ENCODE measurements at places on chromosomes 3 and 15. TPM values are rescaled to one million over a fixed set of nuclear protein-coding genes. Genes with fewer than 3 reads are reported as not detected.

The MOBP gene
- not detected for total RNA-seq

DNA sequence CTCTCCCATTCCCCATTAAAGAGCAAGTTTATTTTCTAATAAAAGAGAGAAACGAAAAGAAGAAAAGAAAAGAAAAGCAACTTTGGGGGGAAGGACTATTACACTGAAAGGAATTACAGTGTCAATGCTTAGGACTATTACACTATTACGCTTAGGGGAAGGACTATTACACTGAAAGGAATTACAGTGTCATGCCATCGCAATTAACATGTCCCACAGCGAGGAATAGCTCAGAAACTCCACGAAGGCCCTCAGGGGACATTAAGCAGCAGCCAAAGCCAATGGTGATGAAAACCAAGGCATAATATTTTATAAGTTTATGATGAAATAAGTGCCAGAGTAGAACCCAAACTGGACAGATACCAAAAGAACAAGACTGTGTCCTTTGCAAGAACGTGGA is 22.1 kb upstream of the DET1 start:
- no peak for DNase-seq
- H3K36me3 ChIP-seq = no peaks in the 10 kb centered on the region
- H3K27me3 ChIP-seq = no peaks in the 10 kb centered on the region
- peaks cover 22% of the 10 kb centered on the region for H3K4me1 ChIP-seq
- no peak overlapping the region for H3K4me3 ChIP-seq

The IL5RA gene
- not detected for total RNA-seq

- no peaks in the 10 kb centered on the region for H3K36me3 ChIP-seq
- no peak overlapping the region for H3K27ac ChIP-seq
- H3K4me1 ChIP-seq = no peaks in the 10 kb centered on the region
- DNase-seq = no peak
- no peak overlapping the region for H3K4me3 ChIP-seq
Observed at GRCh38 chr3:112477891-112478290, 21.4 kb downstream of the BTLA start.

DNA sequence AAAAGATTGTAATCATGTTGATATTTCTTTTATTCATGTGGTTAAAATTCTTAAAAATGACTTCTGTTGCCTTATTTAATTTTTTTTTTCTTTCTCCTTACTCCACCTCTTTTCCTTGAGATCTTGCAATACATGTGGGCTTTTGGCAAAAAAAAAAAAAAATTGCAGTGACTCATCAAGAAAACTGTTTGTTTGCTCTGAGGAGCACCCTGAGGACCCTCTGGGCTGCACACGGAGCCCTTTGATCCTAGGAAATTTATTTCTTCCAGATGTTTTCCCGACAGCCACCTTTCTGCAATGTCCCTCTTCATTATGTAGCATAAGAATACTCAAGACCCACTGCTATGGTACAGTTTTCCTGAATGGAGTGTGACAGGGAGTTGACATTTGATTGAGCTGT is 371.7 kb downstream of the ZBTB20 start:
- peaks cover 5% of the 10 kb centered on the region for H3K4me1 ChIP-seq
- H3K36me3 ChIP-seq = no peaks in the 10 kb centered on the region
- H3K4me3 ChIP-seq = no peak overlapping the region
- DNase-seq = no peak

GRCh38 chr3:126128504-126129397 is 44.8 kb upstream of the SLC41A3 start:
- H3K4me1 ChIP-seq = no peaks in the 10 kb centered on the region
- no peak overlapping the region for H3K27ac ChIP-seq
- H3K27me3 ChIP-seq = no peaks in the 10 kb centered on the region
- H3K36me3 ChIP-seq = no peaks in the 10 kb centered on the region
- DNase-seq = peak; percentile 2

GRCh38 chr3:148925845-148926244 is 60.7 kb downstream of the CPA3 start:
- no peak for DNase-seq
- H3K36me3 ChIP-seq = no peaks in the 10 kb centered on the region
- H3K4me3 ChIP-seq = no peak overlapping the region
- no peaks in the 10 kb centered on the region for H3K4me1 ChIP-seq

GRCh38 chr15:79539401-79539800 is 107.3 kb downstream of the MINAR1 start:
- peaks cover 21% of the 10 kb centered on the region for H3K27me3 ChIP-seq
- H3K36me3 ChIP-seq = no peaks in the 10 kb centered on the region
- no peak for DNase-seq
- no peaks in the 10 kb centered on the region for H3K4me1 ChIP-seq

GRCh38 chr3:7913283-7913682 is 588.3 kb upstream of the LMCD1 start:
- H3K4me3 ChIP-seq = no peak overlapping the region
- H3K4me1 ChIP-seq = no peaks in the 10 kb centered on the region
- no peaks in the 10 kb centered on the region for H3K27me3 ChIP-seq
- no peaks in the 10 kb centered on the region for H3K36me3 ChIP-seq

The USP19 gene
- total RNA-seq = 62.5 TPM

The EPHB1 gene
- total RNA-seq = 1.3 TPM

DNA sequence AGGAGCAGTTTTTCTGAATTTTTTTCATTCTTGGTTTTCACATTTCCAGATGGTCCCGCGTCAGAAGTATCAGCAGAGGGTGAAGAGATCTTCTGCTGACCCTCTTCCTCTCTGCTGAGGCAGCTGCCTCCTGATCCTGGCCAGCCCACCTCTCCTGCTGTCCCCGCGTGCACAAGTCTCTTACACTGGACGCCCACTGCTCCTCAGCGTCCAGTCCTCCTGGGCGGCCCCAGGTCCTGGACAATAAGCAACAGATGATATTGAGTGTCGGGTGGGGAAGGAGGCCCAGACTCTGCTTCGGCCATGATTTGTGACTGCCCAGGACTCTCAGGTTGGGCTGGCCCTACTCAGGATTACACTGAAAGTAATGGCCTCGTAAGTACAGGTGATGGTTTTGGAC is 50.1 kb downstream of the KLHL25 start:
- no peak overlapping the region for H3K4me3 ChIP-seq
- H3K36me3 ChIP-seq = peaks cover 91% of the 10 kb centered on the region
- no peak overlapping the region for H3K27ac ChIP-seq
- no peaks in the 10 kb centered on the region for H3K27me3 ChIP-seq

- peak overlapping the region; percentile 60 for H3K27ac ChIP-seq
- H3K36me3 ChIP-seq = no peaks in the 10 kb centered on the region
- DNase-seq = peak; percentile 57
- no peaks in the 10 kb centered on the region for H3K27me3 ChIP-seq
Observed at GRCh38 chr3:12178091-12178820, 19.5 kb upstream of the TIMP4 start.

GRCh38 chr3:32413845-32414521 is 22.3 kb downstream of the CMTM7 start:
- H3K4me1 ChIP-seq = peaks cover 14% of the 10 kb centered on the region
- H3K27me3 ChIP-seq = no peaks in the 10 kb centered on the region
- no peak for DNase-seq
- no peaks in the 10 kb centered on the region for H3K36me3 ChIP-seq
- H3K4me3 ChIP-seq = no peak overlapping the region

The TNFAIP8L3 gene
- total RNA-seq = 6.0 TPM

The HACD2 gene
- total RNA-seq = 8.1 TPM

The ANKRD34C gene
- total RNA-seq = 0.66 TPM

DNA sequence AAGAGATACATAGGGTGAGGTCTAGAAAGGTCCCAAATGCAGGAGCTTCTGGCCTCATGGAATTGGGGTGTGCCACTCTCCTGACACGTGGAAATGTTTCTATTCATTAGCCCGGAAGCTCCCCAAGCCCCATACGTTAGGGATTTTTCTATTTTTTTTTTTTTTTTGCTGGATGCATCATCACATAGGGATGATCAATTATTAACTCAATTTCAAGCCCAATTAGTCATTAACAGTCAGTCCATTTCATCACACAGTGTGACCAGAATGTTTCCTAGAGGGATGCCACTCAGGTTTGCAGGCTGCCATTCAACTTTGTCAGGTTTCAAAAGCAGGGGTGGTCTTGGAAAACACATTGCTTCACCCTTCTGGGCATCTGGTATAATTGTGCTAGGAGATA is 40.7 kb upstream of the MKRN3 start:
- H3K4me3 ChIP-seq = no peak overlapping the region
- H3K27me3 ChIP-seq = peaks cover 19% of the 10 kb centered on the region
- no peak overlapping the region for H3K27ac ChIP-seq

The ROPN1 gene
- total RNA-seq = not detected

The TMEM158 gene
- total RNA-seq = 0.60 TPM

DNA sequence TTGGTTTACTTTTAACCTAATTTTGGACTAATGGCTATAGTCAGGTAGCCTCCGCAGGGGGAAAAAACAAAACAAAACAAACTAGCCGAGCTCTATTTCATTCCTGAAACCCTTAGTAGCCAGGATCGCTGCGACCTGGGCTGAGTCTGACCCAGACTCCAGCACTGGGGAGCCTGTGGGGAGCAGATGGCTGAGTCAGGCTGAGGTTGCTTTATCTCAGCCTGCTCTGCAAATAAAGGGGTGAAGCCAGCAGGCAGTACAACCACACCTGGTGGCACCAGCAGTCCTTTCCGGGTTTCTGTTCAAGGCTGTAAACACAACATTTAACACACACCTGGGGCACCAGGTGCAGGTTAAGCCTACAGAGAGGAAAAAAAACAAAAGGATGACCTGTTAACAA is 27.3 kb downstream of the ABHD2 start:
- H3K4me3 ChIP-seq = no peak overlapping the region
- peaks cover 35% of the 10 kb centered on the region for H3K36me3 ChIP-seq
- H3K27me3 ChIP-seq = no peaks in the 10 kb centered on the region
- peaks cover 99% of the 10 kb centered on the region for H3K4me1 ChIP-seq
- DNase-seq = no peak

- DNase-seq = no peak
- H3K27me3 ChIP-seq = peaks cover 21% of the 10 kb centered on the region
- H3K4me3 ChIP-seq = no peak overlapping the region
- no peaks in the 10 kb centered on the region for H3K4me1 ChIP-seq
- H3K27ac ChIP-seq = no peak overlapping the region
Observed at GRCh38 chr3:187615630-187616029, 54.6 kb downstream of the SST start.

DNA sequence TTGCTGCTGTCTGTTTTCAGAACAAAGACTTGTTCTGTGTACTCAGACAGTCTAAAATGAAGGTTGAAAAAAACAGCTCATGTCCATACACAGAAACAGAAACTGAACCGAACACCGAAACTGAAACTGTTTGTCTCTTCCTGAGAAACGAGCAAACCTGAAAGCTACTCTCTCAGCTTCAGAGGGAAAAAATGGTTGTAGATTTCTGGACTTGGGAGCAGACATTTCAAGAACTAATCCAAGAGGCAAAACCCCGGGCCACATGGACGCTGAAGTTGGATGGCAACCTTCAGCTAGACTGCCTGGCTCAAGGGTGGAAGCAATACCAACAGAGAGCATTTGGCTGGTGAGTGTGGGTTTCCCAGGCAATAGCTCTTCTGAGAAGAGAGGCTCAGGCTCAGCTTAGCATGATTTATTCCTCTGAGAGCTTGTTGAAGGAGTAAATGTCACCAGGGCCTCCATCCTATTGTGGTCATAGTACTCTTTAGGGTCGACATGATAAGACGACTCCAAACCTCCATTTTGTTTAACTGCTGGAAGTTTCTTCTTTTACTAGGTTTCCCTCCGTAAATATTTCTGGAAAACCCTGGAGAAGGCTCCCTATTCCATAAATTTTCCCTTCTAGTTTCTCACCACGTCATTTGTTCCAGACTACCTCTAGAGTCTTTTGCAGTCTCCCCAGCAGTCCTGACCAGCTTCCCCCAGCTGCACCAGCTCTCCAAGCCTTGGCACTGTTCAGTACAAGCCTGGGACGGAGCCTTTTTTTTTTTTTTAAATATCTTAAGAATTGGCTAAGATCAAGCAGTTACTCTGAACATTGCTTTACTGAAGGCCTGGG is at the start of gene RTP4:
Gene RTP4, plus strand, starts transcription at position 135 of the 838 bp plus-strand sequence. Its CDS starts 57 bp downstream, at position 192.
- H3K4me1 ChIP-seq = peaks cover 23% of the 10 kb centered on the region
- no peaks in the 10 kb centered on the region for H3K27me3 ChIP-seq
- peak within 1 kb of the TSS; percentile 67 for H3K4me3 ChIP-seq
- H3K27ac ChIP-seq = peak within 1 kb of the TSS; percentile 90
- no peak for DNase-seq

DNA sequence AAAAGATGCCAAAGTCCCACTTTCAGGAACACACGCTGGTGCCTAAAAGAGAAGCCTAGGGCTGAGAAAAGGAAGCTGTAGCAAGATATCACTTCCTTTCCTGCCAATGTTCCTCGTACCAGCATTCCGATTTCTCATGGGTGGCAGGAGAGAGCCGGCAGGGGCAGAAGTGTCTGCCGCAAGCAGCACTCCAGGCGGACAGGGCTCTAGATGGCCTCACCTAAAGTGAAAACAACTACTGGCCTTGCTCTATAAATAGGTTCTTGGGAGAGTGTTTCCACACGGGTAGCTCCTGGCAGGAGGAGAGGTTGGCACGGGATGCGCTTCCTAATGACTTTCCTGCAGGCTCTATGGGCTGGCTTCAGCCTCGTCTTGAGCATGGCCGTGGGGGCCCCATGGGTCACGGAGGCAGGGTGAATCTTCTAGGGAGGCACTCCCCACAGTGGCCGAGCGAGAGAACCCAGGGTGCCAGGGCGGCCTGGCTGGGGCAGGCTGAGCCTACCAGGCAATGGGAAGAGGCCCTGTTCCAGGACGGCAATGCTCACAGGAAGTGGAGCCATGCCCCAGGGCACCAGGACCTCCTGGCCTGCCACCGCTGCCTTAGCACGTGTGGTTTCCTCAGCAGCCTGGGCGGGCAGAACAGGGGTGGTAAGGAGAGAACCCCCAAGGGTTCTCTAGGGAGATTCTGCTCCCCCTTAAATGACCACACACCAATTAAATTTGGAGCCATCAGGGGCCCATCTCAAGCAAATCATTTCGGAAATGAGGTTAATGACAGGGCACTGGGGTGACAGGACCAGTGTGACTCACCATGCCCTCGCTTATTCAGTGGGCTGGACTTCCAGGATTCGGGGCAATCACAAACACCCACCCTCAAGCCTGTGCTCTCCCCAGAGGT is 14.6 kb upstream of the DUSP7 start:
- peak; percentile 57 for DNase-seq
- H3K27ac ChIP-seq = peak overlapping the region; percentile 89
- H3K36me3 ChIP-seq = no peaks in the 10 kb centered on the region
- H3K27me3 ChIP-seq = no peaks in the 10 kb centered on the region
- H3K4me3 ChIP-seq = no peak overlapping the region

The CHCHD6 gene
- 10.1 TPM for total RNA-seq

DNA sequence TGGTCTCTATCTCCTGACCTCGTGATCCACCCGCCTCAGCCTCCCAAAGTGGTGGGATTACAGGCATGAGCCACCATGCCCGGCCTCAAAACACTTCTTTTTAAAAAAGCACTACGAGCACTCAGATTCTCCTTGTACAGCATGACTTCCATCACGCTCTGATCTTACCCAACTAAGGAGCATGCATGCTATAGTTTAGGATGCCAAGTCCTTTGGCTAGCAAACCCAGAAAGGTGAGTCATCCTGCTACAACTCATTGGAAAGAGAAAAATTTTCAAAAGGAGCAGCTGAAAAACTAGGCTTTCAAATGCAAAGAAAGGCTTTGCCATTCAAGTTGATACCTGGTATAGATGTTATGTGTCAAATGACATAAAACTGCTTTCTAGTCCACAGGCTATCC is 70.3 kb upstream of the PRICKLE2 start:
- H3K27me3 ChIP-seq = no peaks in the 10 kb centered on the region
- H3K36me3 ChIP-seq = no peaks in the 10 kb centered on the region
- H3K27ac ChIP-seq = no peak overlapping the region
- no peaks in the 10 kb centered on the region for H3K4me1 ChIP-seq
